ENCODE measurements at places on chromosomes 12 and 14. TPM values are rescaled to one million over a fixed set of nuclear protein-coding genes. Genes with fewer than 3 reads are reported as not detected.
A peak's percentile ranks its signal among the peaks of the same experiment; 100 is the strongest.

- DNase-seq, result no peak
Observed at GRCh38 chr14:94532447-94532846, 23.2 kb upstream of the SERPINA12 start.

DNA sequence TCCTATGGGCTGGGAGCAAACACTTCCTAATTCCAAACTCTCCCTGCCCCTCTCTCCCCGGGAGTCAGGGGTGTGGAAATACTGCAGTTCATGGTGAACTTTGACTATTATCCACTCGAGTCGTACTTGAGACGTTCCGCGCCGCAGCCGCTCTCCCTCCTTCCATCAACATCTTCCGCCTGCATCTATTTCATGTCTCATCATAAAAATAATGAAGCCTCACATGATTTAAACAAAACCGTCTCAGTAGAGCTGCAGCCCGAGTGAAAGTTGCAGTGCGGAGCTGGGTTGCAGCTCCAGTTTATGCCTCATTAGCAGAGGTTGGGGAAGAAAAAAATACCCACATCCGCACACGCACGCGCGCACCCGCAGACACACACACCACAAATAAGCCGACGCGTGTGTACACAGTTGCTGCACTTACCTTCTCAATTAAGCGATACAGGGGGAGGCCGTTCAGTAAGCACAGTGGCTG, 283 bp downstream of the LMO3 start:
- DNase-seq, result no peak

GRCh38 chr12:116101991-116102390, 175.5 kb downstream of the MED13L start:
- DNase-seq, result no peak

DNA sequence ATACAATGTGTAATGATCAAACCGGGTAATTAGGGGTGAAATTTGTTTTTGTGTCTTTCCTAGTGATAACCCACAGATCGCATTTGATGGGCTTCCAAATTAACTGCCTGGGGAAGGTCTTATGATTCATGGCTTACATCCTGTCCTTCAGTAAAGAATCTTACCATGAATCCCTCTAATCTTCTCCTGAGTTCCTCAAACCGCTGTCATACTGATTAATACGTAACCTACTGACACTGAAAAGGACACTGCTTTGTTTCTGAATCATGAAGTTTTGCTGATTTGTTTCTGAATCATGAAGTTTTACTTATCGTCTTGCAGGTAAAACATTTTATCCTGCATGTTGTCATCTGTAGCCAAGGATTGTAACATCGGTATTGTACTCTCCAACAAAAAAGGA, 52.0 kb upstream of the CRY1 start:
- DNase-seq, result no peak

DNA sequence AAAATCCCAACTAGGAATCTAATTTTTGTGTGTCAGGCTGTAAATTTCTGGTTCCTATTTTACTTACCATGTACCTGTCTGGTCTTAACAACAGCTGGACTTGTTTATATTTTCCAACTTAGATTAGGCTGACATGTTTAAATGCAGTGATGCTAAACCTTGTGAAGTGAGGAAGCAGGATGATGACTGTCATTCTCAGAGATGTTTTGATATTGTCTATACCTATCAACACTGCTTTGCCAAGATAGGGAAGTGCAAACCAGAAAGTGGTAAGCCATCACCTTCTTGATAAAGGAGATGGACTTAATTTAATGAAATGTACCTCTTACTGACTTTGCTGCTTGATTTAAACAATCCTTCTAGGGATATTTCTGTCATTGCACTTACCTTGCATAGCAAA, 2.1 kb downstream of the BICD1 start:
- DNase-seq, result no peak

- no peak for DNase-seq
Observed at GRCh38 chr12:90064852-90065801, 356.5 kb upstream of the ATP2B1 start.

GRCh38 chr14:104795781-104796686, 486 bp upstream of the AKT1 start:
- no peak for DNase-seq

DNA sequence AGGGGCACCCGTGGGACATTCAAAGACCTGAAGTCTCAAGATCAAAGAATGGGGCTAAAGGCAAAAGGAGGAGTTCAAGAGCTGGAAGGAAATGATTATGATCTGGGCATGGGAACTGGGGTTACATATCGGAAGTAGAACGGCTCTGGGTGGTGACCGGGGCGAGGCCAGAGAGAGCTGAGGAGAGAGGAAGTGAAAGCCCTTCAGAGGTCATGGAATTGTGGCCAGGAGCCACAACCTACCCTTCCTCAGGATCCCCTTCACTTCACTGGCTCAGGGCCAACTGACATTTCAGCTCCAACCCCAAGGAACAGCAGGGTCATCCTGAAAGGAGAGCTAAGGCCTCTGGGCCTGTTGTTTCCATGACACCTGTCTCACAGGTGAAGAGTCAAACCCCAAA, 57.8 kb downstream of the GALNT16 start:
- no peak for DNase-seq

DNA sequence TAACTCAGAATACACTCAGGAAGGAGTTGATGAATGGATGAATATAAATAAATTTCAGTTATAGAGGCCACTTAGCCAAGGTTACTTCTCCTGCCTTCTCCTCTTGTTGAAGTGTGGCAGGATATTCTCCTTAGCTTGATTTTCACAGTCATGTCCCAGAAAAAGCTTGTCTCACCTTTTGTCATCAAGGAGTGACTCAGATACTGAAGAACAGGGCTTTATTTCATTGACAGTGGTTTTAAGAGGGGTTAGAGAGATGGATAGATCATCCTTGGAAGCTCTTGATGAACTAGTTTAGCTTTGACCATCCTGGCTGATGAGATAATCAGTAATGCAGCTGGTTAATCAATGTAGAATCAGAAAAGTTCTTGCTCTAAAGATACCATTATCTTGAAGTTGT, 35.0 kb upstream of the CFAP54 start:
- DNase-seq, result no peak

DNA sequence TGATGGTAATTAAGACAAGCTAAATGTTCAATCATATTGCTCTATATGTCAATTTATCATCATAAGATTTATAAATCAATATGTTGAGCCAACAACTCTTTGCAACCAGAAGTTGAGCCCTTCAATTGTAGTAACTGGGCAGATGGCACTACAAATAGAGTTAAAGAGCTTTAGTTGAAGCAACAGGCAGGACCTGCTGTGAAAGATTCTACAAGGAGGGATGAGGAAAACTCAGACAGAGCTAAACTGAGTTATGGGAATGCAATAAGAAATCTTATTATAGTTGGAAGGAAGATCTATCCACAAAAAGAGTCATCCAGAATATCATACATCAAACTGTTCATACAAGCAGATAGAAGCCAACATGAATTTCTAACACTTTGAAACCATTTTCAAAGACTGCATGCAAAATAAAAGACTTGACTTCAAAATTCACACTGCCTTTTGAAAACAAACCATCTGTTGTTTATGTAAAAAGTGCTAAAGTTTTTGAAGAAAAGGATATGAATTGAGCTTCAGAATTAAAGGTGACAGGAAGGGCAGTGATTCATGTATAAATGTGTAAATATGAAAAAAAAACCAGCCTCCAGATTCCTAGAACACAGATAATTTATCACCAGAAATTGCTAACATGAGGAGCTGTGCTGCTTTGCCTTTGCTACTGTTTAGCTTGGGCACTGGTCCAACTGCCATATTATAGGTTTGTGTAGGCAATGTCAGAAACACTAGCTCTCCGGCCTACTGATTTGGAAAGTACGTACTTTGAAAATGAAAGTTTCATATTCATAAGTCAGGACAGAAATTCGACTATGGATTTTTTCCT, 133.2 kb downstream of the SLC35F4 start:
- DNase-seq, result no peak

GRCh38 chr14:32509632-32510187, 180.6 kb downstream of the AKAP6 start:
- DNase-seq, result no peak

GRCh38 chr12:130053651-130054069, 108.6 kb upstream of the FZD10 start:
- DNase-seq, result peak; percentile 67

DNA sequence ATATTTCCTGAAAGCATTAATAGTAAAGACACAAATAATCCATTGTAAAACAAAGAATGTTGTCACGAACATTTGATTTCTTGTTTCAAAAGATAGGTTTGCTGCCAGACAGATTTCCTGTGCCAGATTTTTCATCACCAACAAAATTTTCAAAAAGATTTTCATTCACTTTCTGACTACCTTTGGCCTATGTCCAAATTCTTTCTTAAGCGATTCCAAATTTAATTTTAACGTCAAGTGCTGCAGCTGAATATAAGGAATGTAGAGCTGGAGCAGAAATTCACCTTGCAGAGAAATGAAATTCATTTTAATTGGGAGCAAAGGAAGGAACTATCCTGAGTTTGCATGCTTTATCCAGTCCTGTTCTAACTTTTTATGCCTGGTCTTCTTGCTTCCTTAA, 277.4 kb downstream of the CCER1 start:
- DNase-seq, result no peak

GRCh38 chr14:99679111-99679510, 5.0 kb upstream of the CYP46A1 start:
- peak; percentile 14 for DNase-seq

DNA sequence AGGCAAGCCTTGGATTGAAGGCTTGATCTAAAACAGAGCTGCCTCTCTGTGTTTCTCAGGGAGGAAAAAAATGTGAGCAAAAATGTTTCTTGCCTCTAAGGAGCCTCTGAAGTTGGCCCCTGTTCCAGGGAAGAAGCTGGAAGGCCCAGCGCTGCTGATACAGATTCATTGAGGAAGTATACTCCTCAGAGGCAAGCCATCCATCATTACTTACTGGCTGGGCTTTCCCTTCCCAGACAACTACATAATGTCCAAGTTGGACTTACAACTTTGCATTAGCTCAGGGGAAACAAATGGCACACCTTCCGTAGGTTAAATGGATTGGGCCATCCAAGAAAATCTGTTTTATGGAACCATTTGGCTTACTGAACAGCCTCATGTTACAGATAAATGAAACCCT, 263.7 kb upstream of the SEL1L start:
- DNase-seq, result no peak

- no peak for DNase-seq
Observed at GRCh38 chr12:66160704-66161103, 9.1 kb downstream of the TMBIM4 start.

DNA sequence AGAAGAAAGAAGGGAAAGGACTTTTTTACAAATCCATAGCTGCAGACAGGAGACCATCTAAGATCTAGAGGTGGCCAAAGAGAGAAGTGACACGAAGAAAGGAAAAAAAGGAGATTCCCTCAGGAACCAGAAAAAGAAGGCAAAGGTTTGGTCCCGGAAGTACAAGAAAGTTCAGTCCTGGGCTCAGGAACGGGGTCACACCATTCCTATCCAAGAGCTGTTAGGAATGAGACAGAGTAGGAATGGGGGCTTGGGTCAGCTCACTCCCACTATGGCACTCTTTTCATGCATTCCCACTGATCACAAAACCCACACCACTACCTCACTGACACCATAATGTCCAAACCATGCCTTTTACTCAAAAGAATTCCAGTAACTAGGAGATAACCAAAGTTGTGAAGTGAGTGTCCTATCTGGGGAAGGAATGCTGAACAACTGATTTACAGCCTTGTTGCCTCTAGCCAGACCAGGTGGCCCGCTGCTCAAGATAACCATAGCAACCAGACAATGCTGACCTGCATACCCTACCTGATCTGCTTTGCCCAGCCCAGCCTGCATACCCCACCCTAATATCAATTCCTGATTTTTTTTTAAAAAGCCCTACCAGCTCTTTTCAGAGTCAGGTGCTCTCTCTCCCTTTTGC, 8.4 kb downstream of the PPP2R3C start:
- DNase-seq, result no peak

DNA sequence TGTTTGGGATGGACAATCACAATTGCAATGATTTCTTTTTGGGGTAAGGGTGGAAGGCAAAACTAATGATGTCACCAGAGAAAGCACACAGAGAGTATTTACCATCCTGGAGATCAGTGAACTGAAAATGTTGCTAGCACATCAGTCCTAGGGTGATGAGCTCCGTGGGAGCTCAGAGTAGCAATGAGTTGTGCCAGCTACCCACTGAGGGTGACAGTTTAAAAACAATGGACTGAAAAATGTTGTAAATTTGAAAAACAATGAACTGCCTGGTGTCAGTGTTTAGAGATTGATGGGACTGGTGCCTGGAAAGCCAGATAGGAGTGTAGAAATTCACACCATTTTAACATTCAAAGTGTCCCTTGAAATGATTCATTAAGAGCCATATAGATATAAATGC, 198.5 kb downstream of the ATP23 start:
- no peak for DNase-seq

DNA sequence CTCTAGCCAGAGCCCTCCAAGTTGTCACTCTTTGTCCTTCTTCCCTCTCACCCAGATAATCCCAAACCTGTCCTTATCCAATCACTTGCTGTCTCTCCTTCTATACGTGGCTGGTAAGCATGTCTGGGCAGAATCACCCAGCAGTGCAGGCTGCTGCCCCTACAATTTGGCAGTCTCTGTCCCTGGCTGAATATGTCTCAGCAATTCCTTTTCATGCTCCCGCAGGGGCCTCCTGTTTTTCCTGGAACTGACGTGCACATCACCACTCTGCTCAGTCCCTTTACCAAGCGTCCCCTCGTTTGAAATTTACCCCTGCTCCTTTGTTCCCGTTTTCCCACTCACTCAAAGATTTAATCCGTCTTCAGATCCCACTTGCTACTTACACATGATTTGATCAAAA, 80.0 kb downstream of the ST8SIA1 start:
- DNase-seq, result no peak

DNA sequence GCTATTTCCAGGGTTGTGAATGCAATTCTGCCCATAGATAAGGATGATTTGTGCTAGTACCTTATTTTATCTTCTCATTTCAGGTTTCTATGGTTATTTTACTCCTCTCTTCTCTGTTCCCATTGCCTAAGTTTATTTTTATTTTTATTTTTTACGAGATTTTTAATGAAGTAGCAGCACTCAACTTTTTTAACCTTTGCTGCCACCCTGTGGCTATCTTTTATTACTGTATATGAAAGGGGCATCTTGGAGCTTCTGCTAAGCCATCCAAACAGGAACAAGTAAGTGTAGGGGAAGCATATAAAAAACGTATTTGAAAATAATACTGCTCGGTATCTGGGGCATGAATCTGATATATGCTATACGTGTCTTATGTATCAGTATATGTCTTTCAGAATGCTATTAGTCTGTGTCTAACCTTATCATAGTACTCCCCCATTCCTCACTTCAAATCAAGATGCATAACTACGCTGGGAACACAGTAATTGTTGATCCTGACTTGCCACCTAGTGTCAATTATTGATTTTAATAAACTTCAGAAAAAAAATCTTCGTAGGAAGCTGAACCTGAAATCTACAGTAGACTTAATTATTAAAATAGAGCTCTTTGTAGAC, 60.3 kb downstream of the KLRG1 start:
- no peak for DNase-seq

- DNase-seq, result peak; percentile 85
Observed at GRCh38 chr12:7933255-7933726, 2.7 kb downstream of the SLC2A3 start.

GRCh38 chr14:73662487-73662943, 17.7 kb downstream of the DNAL1 start:
- DNase-seq, result peak; percentile 76

- DNase-seq, result peak; percentile 74
Observed at GRCh38 chr12:57111031-57111734, at the start of gene STAT6. Gene STAT6, minus strand, starts transcription at chr12:57111362. Its CDS starts 3,084 bp downstream, at chr12:57108278.

The AKAP5 gene
- 2.5 TPM for total RNA-seq

The DNAI7 gene
- total RNA-seq, result not detected

The ZFYVE21 gene
- total RNA-seq, result 50.5 TPM

The OR8S1 gene
- total RNA-seq, result not detected

The ATL1 gene
- 3.2 TPM for total RNA-seq

The IPO4 gene
- 114 TPM for total RNA-seq

The SLCO1B1 gene
- total RNA-seq, result 0.09 TPM

The RBP5 gene
- 2.1 TPM for total RNA-seq

The CLEC1A gene
- total RNA-seq, result not detected

The CELA1 gene
- total RNA-seq, result not detected

The SPIC gene
- not detected for total RNA-seq

All from H9 (cell line).